Cortex of kidney (tissue), 1 donor: ENCODE measurements at places on chromosomes 7 and 10.

DNA sequence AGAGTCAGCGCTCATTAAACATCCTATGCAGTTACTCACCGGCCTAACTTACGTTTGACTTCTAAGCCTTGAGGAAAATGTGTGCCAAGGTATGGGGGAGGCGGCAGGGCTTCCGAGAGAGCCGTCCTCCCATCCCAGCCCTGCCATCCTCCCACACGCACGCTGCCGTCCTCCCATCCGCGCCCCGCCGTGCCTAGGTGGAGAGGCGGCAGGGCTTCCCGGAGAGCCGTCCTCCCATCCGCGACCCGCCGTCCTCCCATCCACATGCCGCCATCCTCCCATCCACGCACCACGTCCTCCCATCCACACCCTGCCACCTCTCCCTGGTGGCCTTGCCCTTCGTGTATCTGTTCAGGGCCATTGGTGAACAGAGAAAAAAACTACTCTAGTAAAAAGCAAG lies 162.7 kb downstream of the PRKAG2 start:
- DNase-seq, result no peak

DNA sequence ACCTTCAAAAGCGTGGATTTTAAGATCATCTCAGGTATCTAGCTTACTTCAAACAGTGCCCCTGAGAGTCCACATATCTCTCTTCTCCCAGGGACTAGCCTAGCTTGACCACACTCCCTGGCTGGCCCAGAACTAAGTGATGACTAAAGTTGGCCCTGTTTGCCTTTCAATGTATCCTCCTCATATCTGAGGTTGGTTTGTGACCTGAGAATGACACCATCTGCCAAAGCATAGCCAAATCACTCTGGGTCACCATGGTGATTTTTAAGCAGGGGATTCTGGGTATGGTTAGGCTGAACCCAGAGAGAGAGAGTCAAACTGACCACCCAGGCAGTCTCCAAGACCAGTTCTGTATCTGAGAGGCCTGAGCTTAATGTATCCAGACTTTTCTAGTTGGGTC lies 16.2 kb downstream of the CNNM1 start:
- no peak for DNase-seq

- no peak for DNase-seq
Measured at GRCh38 chr10:100684688-100685235, 60.6 kb upstream of the PAX2 start.

DNA sequence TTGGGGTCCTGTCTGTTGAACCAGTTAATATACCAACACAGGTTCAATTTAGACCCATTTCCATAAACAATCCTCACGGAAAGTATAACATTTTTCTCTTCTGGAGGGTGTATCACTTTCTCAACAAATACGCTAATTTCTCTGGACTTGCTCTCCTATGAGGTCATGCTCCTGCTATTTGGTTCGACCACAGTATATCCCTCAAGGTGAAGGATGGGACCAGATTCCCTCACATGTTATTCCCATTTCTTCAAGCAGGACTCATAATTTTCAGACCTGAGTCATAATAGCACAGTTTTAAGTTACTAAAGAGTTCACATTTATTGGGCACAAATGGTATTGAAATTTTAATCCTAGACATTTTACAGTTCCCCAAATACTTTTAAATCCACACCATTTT lies 57.2 kb downstream of the ADAM12 start:
- no peak for DNase-seq

DNA sequence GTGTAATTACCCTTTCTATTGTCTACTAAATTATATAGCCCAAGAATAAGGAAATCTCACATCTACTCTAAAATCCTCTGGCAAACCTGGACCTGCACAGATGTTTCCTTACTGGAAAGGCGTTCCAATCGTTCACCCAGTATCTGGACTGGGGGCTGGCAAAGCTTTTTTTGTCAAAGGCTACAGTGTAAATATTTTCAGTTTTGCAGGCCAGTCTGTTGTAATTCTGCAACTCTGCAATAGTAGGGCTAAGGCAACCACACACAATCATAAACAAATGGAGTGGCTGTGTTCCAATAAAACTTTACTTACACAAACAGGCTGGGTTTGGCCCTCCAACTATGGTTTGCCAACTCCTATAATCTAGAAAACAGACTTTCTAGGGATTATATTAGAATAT lies 56.2 kb downstream of the GLI3 start:
- DNase-seq, result no peak

GRCh38 chr7:155456738-155457543 lies 988 bp upstream of the EN2 start:
- no peak for DNase-seq

GRCh38 chr7:143240291-143241168 lies 18.7 kb downstream of the TAS2R40 start:
- DNase-seq, result no peak

GRCh38 chr7:158564663-158565035 lies 23.0 kb downstream of the PTPRN2 start:
- DNase-seq, result no peak

- DNase-seq, result no peak
Measured at GRCh38 chr10:76265441-76266113, 834.2 kb downstream of the LRMDA start.

DNA sequence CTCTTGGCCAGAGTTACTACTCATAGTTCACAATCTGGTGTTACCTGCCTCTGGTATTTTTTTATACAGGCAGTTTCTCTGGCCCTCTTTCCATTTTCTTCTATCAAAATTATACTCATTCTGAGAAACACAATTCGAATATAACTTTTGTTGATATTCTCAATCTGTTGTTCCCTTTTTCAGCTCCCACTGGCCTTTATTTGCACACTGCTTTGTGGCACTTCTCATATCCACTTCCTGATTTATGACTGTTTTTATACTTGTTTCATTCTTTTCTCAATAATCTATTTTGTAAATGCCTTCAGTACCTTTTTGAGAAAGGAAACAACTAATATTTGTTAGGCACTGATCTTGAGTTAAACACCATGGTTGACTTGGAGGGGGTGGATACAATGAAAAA lies 93.8 kb upstream of the HDAC9 start:
- DNase-seq, result no peak

- DNase-seq, result no peak
Measured at GRCh38 chr10:71534568-71535194, 138.0 kb downstream of the CDH23 start.

GRCh38 chr10:113617086-113617485 lies 46.8 kb downstream of the NRAP start:
- DNase-seq, result no peak

GRCh38 chr7:3283130-3283704 lies 17.8 kb upstream of the SDK1 start:
- no peak for DNase-seq

GRCh38 chr10:4820804-4821401 lies 5.1 kb upstream of the AKR1E2 start:
- no peak for DNase-seq

DNA sequence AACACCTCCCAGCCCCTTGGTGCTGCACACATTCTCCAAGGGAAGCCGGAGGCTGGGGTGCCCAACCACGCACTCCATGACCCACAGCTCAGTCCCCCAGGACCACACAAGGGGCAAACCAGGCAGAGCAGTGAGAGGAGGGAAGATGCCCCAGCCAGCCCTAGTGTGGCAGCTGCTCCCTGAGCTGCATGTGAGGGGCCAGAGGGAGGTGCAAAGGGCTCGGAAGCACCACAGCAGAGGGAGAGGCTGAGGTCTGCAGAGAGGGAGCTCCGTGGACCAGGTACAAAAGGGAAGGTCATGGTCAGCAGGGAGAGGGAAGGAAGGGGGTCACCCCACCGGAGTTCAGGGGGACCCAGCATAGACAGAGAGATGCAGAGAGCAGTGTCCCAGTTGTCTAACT lies 1.5 kb upstream of the CALML5 start:
- DNase-seq, result no peak

- DNase-seq, result no peak
Measured at GRCh38 chr7:155756322-155756721, 55.9 kb downstream of the SHH start.

DNA sequence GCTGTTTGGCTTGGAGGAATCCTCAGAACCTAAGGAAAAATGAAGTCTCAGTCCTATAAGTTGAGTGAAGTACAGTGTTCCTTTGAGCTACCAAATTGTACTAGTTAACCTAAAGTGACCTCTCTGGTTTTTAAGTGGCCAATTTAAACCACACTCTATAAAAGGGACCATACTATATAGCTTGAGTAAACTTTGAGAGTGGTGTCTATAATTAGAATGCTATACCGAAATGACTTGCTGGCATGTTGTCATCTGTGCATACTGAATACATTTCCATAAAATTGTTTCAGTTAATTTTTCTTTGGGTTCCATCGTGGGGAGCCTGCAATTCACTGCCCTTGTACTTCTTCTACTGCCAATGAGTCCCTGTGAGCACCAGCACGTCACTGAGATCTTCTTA lies 151.1 kb downstream of the DKK1 start:
- DNase-seq, result no peak

DNA sequence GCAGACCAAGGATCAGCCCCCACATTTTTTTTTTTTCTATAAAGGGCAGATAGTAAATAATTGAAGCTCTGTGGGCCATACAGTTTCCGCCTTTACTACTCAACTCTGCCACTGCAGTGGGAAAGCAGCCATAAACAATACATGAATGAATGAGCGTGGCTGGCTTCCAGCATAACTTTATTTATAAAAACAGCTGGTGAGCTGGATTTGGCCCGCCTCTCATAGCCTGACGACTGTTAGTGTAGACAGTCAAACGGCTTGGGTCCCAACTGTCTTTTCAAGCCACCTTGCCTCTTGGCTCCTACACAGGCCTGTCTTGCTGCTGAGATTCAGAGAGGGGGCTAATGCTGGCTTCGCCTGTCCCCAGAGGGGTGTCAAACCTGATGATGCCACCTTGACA lies 169.8 kb upstream of the GPR26 start:
- no peak for DNase-seq

GRCh38 chr7:151700586-151701165 lies 176.2 kb downstream of the PRKAG2 start:
- DNase-seq, result no peak

DNA sequence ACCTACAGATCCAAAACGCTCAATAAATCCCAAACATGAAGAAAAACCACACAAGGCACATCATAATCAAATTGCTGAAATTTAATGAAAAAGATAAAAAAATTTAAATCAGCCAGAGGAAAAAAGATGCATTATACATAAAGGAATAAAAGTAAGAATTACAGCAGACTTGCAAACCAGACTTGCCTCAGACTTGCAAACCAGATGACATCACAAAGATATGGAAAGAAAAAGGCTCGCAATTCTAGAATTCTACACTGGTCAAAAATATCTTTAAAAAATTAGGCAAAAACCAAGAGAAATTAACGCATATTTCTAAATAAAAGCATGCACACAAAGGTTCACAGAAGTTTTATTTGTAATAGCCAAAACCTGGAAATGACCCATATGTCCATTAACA lies 188.0 kb upstream of the NAMPT start:
- no peak for DNase-seq

DNA sequence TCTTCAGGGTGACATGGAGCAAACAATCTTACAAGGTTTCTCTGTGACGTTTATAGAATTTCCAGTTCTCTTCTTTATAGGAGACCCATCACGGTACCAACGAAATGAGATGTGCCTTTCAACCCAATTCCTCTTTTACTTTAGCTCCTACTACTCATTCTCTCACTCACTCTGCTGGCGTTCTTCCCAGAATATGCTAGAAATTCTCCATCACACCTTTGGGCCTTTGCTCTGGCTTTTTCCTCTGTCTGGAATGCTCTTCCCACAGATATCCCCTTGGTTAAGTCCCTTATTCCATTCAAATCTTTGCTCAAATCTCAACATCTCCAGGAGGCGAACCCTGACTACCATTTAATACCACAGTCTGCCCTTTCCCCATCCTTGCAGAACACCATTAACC lies 39.0 kb downstream of the SEMA3C start:
- no peak for DNase-seq

GRCh38 chr7:22173685-22174573 lies 183.0 kb downstream of the RAPGEF5 start:
- DNase-seq, result no peak

DNA sequence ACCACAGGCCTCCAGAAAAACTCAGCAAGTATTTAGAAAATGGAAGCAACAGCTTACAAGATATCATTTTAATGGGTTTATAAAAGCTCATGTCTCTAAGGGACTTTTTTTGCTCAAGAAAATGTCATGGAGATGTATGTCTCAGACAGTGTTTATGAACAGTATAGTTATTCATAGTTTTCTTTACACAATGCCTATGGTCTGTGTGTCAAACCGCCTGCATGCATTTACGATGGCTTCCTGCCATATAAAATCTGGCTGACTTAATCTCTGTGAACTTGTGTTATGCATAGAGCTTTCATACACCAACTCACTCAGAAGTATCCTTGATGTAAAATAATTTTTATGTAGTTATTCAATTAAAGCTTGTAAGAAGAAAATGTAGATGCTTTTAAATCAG lies 1314.2 kb upstream of the LRRTM3 start:
- DNase-seq, result no peak

DNA sequence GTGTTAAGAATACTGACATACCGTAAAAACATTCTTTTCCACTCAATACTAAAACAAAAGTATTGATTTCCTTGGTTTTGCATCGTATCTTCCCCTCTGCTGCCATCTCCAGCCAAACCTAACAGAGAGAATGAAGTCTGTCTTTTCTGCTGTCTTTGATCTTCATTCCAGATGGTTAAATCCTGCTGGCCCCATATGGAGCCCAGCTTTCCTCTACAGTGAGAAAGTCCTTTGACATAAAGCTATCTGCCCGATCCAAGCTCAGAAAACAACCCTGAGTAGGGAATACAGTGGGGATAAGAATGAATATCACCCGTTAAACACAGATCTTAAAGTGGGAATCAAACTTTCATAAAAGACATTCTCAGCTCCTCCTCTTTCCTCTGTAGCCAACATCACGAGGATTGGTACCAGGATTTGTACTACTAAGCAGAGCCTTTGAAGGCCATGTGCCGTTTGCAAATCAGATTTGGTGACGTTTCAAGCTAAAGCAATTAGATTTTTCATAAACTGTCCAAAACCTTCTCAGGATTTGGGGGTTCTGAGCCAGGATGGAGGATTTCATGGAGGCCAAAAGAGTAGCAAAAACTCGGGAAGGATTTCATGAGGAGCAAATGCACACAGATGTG lies 30.8 kb upstream of the GPAM start:
- no peak for DNase-seq

GRCh38 chr10:36578306-36578705 lies 547.1 kb upstream of the ANKRD30A start:
- DNase-seq, result no peak

GRCh38 chr10:124660404-124661125 lies 83.6 kb downstream of the FAM53B start:
- no peak for DNase-seq

DNA sequence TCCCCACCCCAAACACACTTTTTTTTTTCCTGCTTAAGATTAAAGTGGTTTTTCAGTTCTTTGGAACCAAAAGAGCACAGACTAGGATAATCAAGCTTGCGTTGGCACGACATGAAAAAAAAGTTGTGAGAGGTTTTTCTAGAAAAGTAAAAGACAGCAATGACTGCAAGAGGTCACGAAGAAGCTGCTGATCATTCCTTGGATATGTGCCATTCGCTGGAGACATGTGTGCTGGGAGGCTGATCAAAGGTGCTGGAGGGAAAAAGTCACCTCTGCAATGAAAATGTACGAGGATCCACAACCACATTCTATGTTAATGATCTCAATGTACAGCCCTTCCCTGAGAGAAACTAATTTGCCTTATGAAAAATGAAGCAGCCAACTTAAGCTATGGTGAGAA lies 5.4 kb downstream of the AKR1B1 start:
- no peak for DNase-seq
